NAMALWA (cell line): ENCODE measurements at places on chromosomes 5 and 9.
A peak's percentile ranks its signal among the peaks of the same experiment; 100 is the strongest.

- DNase-seq, result no peak
These were observed 2.6 kb upstream of the FOXB2 start for GRCh38 chr9:77016526-77017504.

- no peak for DNase-seq
These were observed 442 bp downstream of the ZNF510 start for GRCh38 chr9:96777426-96777864.

GRCh38 chr5:151615431-151615830 is 24.3 kb upstream of the FAT2 start:
- DNase-seq, result no peak

GRCh38 chr5:158769696-158770095 is 330.0 kb downstream of the EBF1 start:
- DNase-seq, result no peak

GRCh38 chr5:121462441-121462840 is 389.2 kb upstream of the FTMT start:
- DNase-seq, result no peak

DNA sequence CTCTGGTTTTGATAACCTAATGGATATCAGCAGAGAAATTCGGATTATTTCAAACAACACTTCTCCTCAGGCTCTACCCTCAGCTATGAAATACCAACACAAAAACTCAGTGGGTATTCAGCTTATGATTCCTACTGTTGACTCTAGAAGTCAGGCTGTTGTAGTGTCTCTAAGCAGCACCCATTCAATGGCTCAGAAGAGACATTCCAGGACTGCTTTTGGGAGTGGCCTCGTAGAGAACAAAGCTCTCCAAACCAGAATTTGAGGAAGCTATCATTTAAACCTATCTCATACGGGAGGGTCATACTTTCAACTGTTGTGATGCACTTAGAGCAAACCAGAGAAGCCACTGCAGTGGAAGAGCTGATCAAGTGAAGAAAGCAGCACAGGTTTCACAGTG is 34.1 kb downstream of the ETF1 start:
- no peak for DNase-seq

- no peak for DNase-seq
These were observed 37.1 kb upstream of the FAT2 start for GRCh38 chr5:151628112-151628823.

GRCh38 chr5:168151041-168151440 is 140.4 kb upstream of the WWC1 start:
- DNase-seq, result no peak

GRCh38 chr5:150491876-150492275 is 16.1 kb upstream of the NDST1 start:
- DNase-seq, result no peak

DNA sequence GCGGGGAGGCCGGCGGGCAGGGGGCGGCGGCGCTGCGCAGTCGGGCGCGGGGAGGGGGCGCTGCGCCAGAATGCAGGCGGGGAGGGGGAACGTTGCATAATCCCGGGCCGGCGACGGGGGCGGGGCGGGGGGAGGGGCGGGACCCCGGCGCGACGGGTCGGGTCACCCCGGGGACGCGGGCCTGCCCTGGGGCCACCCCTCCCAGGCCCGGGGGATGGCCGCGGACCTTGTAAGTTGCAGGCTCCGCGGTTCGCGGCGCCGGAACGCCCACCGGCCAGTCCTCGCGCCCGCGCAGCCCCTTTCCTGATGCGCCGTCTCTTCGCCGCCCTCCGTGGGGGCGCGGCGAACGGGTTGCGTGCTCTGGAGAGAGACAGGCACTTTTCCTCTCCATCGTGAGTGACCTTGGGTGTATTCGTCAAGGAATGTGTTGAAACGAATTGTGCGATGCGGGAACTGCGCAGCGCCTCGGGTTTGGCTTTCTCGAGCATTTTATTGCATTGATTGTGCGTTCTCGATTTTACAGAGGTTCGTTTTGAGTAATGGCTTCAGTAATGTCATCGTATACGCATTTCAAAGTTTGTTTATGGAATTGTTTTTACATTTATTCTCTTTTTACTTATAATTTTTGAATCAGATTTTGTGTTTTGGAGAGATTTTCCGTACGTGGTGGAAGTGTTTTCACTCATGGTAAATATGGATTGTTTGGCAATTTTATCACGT is 802 bp downstream of the SPIN1 start:
- peak; percentile 49 for DNase-seq

- no peak for DNase-seq
These were observed 9.9 kb downstream of the NR2F1 start for GRCh38 chr5:93592883-93593282.

GRCh38 chr9:95822583-95823431 is 52.7 kb upstream of the ERCC6L2 start:
- no peak for DNase-seq

DNA sequence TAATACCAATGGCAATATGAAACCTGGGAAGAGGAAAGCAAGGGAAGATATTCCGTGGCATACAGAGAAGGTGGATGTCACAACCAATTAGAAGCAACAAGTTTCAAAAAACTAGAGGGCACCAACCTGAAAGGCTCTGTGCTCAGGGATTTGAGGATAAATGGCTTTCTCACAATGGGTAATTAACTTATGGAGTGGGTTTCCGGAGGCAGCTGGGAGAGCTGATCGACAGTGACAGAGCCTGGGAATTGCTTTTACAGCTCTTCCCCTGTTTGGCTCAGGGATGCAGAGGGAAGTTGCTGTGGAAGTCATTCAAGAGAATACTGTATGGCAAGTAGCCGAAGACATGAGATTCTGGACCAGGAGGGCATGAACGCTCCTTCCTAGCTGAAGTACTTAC is 237.0 kb downstream of the KIF4B start:
- DNase-seq, result no peak

DNA sequence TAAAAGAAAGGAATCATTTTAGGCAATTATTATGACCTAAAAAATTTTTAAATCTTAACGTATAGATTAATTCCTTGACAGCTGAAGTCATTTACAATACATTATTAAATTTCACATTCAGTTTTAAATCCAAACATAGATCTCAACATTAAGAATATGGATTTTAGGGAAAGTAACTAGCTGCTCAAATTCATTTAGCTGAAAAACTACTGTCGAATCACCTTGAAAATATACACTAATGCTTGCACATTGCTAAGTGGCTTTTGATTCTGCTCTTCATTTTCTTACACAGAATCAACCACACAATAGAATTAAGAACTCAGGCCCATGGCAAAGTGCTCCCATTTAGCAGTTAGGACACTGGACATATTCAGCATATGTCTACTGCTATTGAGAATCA is 454.2 kb downstream of the RAB3C start:
- no peak for DNase-seq

DNA sequence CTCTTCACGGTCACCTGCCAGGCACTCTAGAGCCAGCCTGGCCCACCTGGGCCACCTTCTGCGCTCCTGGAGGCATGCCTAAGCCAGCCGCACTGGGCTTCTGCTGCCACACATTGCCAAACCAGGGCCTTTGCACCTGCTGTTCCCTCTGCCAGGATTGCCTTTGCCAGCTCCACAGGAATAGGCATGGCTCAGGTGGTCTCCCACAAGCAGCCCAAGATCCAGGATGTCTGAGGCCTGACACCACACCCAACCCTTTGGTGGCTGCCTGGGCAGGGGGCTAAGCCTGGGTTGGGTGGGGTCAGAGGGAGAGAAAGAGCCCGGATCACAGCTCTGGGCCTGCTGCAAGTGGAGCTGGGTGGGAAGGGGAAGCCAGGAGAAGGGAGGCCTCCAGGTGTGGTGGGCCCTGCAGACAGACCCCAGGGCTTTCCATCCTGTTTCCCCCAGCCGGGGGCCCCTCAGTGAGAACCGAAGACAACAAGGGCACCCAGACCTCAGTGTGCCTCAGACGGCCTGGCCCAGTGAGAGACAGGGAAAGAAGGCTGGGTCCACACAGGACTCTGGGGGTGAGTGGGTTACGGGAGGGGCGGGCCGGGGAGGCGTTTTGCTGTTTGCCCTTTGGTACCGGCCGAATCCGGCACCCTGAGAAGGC is 672 bp upstream of the SUSD3 start:
- DNase-seq, result peak; percentile 61

GRCh38 chr5:31096238-31096865 is 97.1 kb upstream of the CDH6 start:
- DNase-seq, result no peak

GRCh38 chr9:89464300-89464901 is 33.5 kb downstream of the SEMA4D start:
- DNase-seq, result no peak

DNA sequence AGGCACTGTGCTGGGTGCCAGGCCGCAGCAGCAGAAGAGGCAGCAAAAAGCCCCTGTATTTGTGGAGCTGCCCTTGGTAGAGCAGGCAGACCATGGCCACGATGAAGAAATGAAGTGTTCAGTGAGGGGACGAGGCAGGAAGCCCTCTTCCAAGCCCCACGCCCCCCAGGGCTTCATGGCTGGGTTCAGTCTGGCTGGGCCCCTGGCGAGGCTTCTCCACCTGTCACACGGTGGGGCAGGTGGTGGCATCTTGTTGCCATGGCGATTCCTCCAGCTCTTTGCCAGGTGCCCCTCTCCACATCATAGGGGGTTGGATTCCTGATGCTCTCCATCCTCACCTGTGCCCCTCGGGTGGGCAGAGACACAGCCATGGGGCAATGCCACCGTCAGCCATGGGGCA is 21.5 kb downstream of the ADGRD2 start:
- DNase-seq, result no peak

GRCh38 chr9:124480621-124480981 is 26.6 kb downstream of the NR5A1 start:
- peak; percentile 79 for DNase-seq

DNA sequence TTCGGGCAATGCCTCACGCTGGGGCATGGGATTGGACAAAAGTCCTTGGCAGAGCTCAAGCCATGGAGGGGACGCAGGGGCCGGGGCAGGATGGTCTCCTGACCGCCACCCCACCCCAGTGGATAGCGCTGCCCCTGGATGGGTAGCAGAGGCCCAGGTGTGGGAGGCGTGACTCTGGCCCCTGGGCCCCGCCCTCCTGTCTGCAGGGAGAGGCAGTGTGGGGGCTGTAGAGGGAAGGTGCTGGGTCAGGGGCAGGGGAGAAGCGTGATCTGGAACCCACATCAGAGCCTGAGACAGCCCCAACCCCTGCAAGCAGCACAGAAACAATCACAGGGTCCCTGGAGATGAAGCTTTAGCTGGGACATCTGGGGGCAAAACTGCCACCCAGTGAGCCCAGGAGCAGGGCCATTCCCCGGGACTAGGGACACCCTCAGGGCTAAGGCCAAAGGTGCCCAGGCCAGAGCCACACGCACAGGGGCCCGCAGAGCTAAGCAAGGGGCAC is 36.2 kb downstream of the NACC2 start:
- no peak for DNase-seq

- peak; percentile 35 for DNase-seq
These were observed 11.3 kb downstream of the C9orf50 start for GRCh38 chr9:129609486-129610212.

- no peak for DNase-seq
These were observed 112.5 kb downstream of the SLC12A2 start for GRCh38 chr5:128196080-128196479.

DNA sequence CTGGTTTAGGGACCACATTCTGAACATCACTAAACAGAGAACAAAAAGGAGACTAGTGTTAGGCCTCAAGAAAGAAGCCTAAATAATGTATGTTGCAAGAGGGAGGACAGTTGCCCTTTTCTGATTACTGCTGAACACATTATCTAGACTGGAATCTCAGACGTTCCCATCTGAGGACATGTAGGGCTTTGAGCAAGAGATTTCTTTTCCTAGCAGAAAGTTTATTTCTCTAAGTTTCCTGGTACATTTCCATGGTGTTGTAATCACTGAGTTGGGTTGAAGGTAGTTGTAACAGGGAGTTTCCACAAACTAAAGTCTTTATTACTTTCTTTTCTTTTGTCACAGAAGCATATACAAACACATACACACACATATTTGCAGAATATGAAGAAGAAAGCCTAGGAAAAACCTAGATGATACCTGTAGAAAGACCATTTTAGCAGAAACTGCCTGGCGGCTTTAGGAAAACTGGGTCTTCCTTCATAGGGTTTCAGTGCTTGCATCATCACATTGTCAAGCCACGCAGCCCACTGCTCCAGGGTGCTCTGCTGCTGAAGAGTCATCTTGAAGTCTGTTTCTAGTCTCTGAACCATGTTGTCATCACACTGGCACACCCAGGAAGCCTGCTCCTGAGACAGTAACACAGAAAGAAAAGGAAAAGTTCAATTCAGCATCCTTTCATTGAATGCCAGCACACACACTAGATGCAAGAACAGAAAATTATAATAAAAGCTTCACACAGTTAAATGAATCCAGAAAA is 269.1 kb downstream of the RFX3 start:
- DNase-seq, result no peak

DNA sequence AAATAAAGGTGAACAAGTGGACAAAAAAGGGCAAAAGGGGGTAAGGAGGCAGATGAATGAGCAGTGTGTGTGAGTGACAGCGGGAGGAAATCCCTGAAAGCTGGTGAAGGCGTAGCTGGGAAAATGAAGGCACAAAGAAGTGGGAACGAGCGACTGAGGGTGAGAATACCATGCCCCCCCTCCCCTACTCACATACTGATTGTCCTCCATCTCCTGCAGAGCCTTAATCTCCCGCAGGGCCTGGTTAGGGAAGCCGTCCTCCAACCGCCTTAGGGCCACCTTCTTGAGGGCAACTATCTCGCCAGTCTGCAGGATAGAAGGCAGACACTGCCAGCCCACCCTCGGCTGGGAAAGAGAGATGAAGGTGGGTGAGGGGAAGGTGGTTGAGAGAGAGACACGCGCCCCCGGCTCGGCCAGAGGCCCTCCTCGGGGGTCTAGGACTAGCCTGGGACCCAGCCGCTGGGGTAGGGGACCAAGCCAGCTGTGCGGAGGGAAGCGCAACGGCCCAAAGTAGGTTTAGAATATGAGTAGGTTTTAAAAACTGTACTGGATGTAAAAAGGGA is 522 bp downstream of the CDK20 start:
- DNase-seq, result no peak

GRCh38 chr5:155982354-155982753 is 344.6 kb upstream of the SGCD start:
- DNase-seq, result no peak

- DNase-seq, result no peak
These were observed 36.8 kb upstream of the TEX48 start for GRCh38 chr9:114718801-114719221.

DNA sequence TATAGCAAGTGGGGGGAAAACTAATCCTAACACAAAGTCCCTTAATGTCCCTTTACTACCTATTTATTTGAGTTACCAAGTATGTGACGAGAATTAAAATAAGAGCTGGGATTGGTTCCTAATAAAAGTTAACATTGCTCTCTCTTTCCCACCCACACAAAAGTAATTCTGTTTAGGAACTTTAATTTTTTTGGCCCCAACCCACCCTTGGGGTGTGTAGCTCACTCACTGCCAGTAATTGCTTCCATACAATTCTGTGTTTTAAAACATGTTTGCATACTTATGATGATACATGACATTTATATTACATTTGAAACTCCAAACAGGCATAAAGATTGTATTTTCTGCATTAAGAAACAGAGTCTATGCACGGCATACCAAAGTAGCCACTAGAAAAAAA is 106.5 kb downstream of the BNC2 start:
- DNase-seq, result no peak

GRCh38 chr9:111731928-111732327 is 62.8 kb downstream of the SHOC1 start:
- no peak for DNase-seq

GRCh38 chr5:150412319-150413175 is at the start of gene CD74:
CD74 (minus strand) TSS chr5:150412910; CDS start chr5:150412749, 161 bp downstream.
- peak; percentile 99 for DNase-seq
